ENCODE measurements at places on chromosomes 2 and 18. TPM values are rescaled to one million over a fixed set of nuclear protein-coding genes. Genes with fewer than 3 reads are reported as not detected.

GEN1 gene
- total RNA-seq = 16.1 TPM

ZNF521 gene
- total RNA-seq = 1.9 TPM

RAX gene
- not detected for total RNA-seq

SERPINB12 gene
- total RNA-seq = not detected

GAL3ST2 gene
- not detected for total RNA-seq

FSHR gene
- total RNA-seq = not detected

CNDP1 gene
- total RNA-seq = 0.51 TPM

UGT1A9 gene
- total RNA-seq = not detected

MALL gene
- total RNA-seq = not detected

MGAT4A gene
- total RNA-seq = 16.3 TPM

SLC30A3 gene
- 0.24 TPM for total RNA-seq

SLC39A10 gene
- total RNA-seq = 40.6 TPM

AFF3 gene
- 2.8 TPM for total RNA-seq

ST8SIA5 gene
- total RNA-seq = not detected

RAD51AP2 gene
- not detected for total RNA-seq

ZBTB14 gene
- total RNA-seq = 13.9 TPM

DLGAP1 gene
- 27.5 TPM for total RNA-seq

TACR1 gene
- total RNA-seq = not detected

GPR155 gene
- total RNA-seq = 3.0 TPM

CD8B2 gene
- not detected for total RNA-seq

OXER1 gene
- not detected for total RNA-seq

B3GNT2 gene
- 34.7 TPM for total RNA-seq

POTEE gene
- total RNA-seq = not detected

IDH1 gene
- total RNA-seq = 474 TPM

SLC19A3 gene
- 1.6 TPM for total RNA-seq

PLGLB1 gene
- total RNA-seq = 1.7 TPM

PDE1A gene
- not detected for total RNA-seq

DLX1 gene
- total RNA-seq = 3.6 TPM

ACMSD gene
- not detected for total RNA-seq

TEX44 gene
- not detected for total RNA-seq

FAM110C gene
- total RNA-seq = not detected

EPHA4 gene
- 42.4 TPM for total RNA-seq

NAGK gene
- 66.9 TPM for total RNA-seq

YIPF4 gene
- total RNA-seq = 68.0 TPM

DLX2 gene
- total RNA-seq = 0.85 TPM

NEU2 gene
- not detected for total RNA-seq

ASB18 gene
- total RNA-seq = not detected

IL1A gene
- total RNA-seq = not detected

MARCHF4 gene
- not detected for total RNA-seq

GNLY gene
- not detected for total RNA-seq

ANXA4 gene
- total RNA-seq = 24.6 TPM

SERPINB4 gene
- total RNA-seq = not detected

GPR45 gene
- 0.98 TPM for total RNA-seq

DNAJC5G gene
- not detected for total RNA-seq

CFAP65 gene
- 0.16 TPM for total RNA-seq

TIGD1 gene
- total RNA-seq = 4.1 TPM

TMEFF2 gene
- 0.03 TPM for total RNA-seq

SPP2 gene
- not detected for total RNA-seq

NR4A2 gene
- total RNA-seq = 5.2 TPM

ESPNL gene
- 0.29 TPM for total RNA-seq
